Activated CD4-positive, alpha-beta T cell treated with anti-CD3 and anti-CD28 coated beads for 36 hours (primary cell): ENCODE measurements at places on chromosomes 5 and 9. TPM values are rescaled to one million over a fixed set of nuclear protein-coding genes. Genes with fewer than 3 reads are reported as not detected.

GTF2H2C gene
- 42.2 TPM for total RNA-seq

ADAMTSL2 gene
- total RNA-seq = 0.32 TPM

GRCh38 chr9:34642679-34643078, 3.8 kb upstream of the GALT start:
- H3K36me3 ChIP-seq = peaks cover 5% of the 10 kb centered on the region
- H3K27ac ChIP-seq = no peak overlapping the region
- H3K27me3 ChIP-seq = no peaks in the 10 kb centered on the region
- no peak for DNase-seq

- no peaks in the 10 kb centered on the region for H3K36me3 ChIP-seq
- no peaks in the 10 kb centered on the region for H3K27me3 ChIP-seq
- DNase-seq = no peak
- H3K4me1 ChIP-seq = peaks cover 73% of the 10 kb centered on the region
- peak overlapping the region; percentile 28 for H3K4me3 ChIP-seq
Observed at GRCh38 chr5:95861221-95861863, 38.8 kb upstream of the GLRX start.

DNA sequence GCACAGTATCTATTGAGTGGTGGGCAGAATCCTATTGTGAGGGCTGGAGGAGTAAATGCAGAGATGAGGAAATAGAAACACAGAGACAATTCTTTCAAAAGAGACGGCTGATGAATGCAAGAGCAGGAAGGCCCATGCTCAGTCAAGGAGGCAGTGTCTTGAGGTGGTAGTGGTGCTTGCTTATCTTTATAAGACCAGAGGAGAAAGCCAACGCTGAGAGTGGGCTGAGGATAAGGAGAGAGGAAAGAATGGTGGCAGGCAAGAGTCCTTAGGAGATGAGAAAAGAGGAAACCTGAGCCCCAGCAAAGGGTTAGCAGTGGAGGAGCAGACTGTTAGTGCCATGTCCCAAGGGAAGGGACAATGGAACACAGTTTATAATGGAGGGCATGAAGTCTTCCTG, 86.0 kb downstream of the SNCAIP start:
- no peaks in the 10 kb centered on the region for H3K4me1 ChIP-seq
- H3K27me3 ChIP-seq = peaks cover 5% of the 10 kb centered on the region
- no peak overlapping the region for H3K27ac ChIP-seq
- DNase-seq = no peak
- H3K4me3 ChIP-seq = no peak overlapping the region
- H3K36me3 ChIP-seq = no peaks in the 10 kb centered on the region

GRCh38 chr5:19959830-19960384, 28.1 kb downstream of the CDH18 start:
- no peak for DNase-seq
- no peak overlapping the region for H3K27ac ChIP-seq
- no peak overlapping the region for H3K4me3 ChIP-seq

- H3K27me3 ChIP-seq = no peaks in the 10 kb centered on the region
- H3K4me3 ChIP-seq = no peak overlapping the region
- no peaks in the 10 kb centered on the region for H3K36me3 ChIP-seq
- H3K4me1 ChIP-seq = peaks cover 37% of the 10 kb centered on the region
- H3K27ac ChIP-seq = no peak overlapping the region
Observed at GRCh38 chr5:138334867-138335447, 3.1 kb upstream of the FAM53C start.

DNA sequence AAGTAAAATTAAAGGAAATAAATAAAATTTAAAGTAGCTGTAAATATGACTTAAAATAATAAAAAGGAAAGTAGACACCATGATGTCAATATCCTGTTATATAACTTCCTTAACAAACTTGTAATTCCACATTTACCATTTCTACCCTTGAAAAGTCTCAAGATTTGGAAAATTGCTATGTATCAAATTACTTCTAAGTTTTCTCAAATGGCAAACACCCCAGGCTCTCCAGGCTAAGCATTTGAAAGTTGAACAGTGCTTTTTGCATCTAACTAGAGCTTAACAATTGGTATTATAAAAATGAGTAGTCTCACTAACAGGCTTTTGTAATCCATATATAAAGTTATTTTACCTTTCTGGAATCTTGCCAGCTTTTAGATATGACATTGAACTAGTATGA, 41.5 kb upstream of the MACIR start:
- no peak overlapping the region for H3K4me3 ChIP-seq
- no peaks in the 10 kb centered on the region for H3K27me3 ChIP-seq
- H3K27ac ChIP-seq = no peak overlapping the region
- DNase-seq = no peak
